Activated naive CD4-positive, alpha-beta T cell treated with Interleukin-2 at 50 U/mL for 16 hours (primary cell): ENCODE measurements at places on chromosomes 2 and 18.

- no peak for DNase-seq
Observed at GRCh38 chr2:43537137-43537536, 58.7 kb downstream of the THADA start.

DNA sequence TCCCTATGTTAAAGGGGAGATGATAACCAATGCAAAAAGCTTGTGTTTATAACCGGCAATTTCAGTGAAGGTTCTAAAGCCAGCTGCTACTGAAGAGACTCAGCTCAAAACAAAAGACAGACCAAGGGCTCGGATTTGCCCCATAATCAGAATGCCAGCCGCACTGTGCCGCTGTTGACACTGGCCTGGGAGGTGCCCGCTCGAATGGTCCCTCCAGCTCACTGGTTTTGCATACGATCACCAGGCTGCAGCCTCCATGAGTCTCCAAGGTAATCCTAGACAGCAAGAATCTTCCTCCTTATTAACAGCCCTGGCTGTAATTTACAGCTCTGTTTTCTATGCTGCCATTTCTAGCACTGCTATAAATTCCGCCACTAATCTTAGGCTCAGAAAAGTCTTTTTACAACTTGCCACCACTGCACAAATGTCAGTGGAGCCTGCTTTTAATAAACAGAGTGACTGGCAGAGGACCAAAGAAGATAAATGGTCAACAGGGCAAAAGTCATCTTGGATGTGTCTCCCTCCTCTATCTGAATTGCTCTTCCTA, 155.7 kb upstream of the SH3BP4 start:
- DNase-seq, result no peak

GRCh38 chr2:75403991-75404428, 156.7 kb downstream of the EVA1A start:
- no peak for DNase-seq

GRCh38 chr2:223060201-223060825, 8.3 kb downstream of the KCNE4 start:
- no peak for DNase-seq

GRCh38 chr2:210442878-210443277, 33.7 kb downstream of the LANCL1 start:
- DNase-seq, result no peak
